Hair follicular keratinocyte (primary cell): ENCODE measurements at places on chromosomes 11 and 22. TPM values are rescaled to one million over a fixed set of nuclear protein-coding genes. Genes with fewer than 3 reads are reported as not detected.

The PLAAT2 gene
- total RNA-seq, result not detected in 2 replicates

The DDIAS gene
- 4.7 and 31.4 TPM in 2 replicates for total RNA-seq

The DDT gene
- 132 and 143 TPM in 2 replicates for total RNA-seq

The C11orf21 gene
- not detected in 2 replicates for total RNA-seq

The CALCA gene
- total RNA-seq, result not detected in 2 replicates

The USP2 gene
- 0.08 and 0.84 TPM in 2 replicates for total RNA-seq

The OLFML1 gene
- 0.04 TPM in 1 of 2 replicates, not detected in the other for total RNA-seq

The MEI1 gene
- total RNA-seq, result 0.31 TPM in 1 of 2 replicates, not detected in the other

The GRM5 gene
- total RNA-seq, result 0.04 TPM in 1 of 2 replicates, not detected in the other
